NCI-H774 (cell line): ENCODE measurements at places on chromosomes 3 and 15.

- no peak for DNase-seq
Measured at GRCh38 chr3:107928084-107928445, 162.8 kb downstream of the CD47 start.

DNA sequence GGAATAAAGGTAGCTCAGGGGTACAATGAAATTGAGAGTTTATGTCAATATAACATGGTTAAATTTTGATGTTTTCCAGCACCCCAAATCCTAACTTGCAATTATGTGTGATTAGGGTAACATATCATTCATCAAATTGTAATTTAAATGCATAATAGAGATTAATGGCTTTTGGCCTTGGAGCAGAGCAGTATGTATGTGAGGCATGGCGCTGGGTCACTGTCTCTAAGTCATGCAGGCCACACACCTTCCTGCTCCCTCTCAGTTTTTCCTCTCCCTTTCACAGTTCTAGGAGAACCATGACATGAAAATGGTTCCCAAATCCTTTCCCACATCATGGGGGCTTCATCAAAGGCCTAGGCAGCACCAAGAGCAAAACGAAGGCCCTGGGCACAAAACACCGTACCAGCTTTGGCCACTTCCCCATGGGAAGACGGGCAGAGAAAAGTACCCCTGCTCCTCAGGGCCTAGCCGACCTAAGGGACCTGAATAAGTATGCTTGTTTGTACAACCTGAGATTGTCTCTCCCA is 3.9 kb upstream of the SRP14 start:
- DNase-seq, result no peak

- no peak for DNase-seq
Measured at GRCh38 chr15:90435652-90436337, 47.8 kb downstream of the IQGAP1 start.

GRCh38 chr3:132726341-132726823 is 4.2 kb upstream of the NPHP3 start:
- peak; percentile 33 for DNase-seq

- DNase-seq, result no peak
Measured at GRCh38 chr15:58019503-58020376, 45.8 kb downstream of the ALDH1A2 start.

DNA sequence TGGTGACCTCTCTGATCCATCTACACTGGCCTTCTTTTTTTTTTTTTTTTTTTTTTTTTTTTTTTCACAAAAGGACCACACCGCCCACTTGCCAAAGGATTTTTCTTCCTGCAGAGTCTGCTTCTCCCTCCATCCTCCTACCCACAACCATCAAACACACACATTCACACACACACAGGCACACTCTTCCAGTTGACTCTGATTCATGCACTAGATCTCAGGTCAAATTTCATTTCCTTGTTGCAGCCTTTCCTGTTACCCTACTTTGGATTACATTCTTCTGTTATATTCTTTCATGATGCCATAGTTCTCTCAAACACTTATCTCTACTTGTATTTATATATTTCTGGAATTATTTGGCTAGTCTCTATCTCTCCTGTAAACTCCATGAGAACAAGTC is 133.9 kb downstream of the STAC start:
- no peak for DNase-seq

- no peak for DNase-seq
Measured at GRCh38 chr3:125033135-125033534, 22.7 kb downstream of the HEG1 start.

DNA sequence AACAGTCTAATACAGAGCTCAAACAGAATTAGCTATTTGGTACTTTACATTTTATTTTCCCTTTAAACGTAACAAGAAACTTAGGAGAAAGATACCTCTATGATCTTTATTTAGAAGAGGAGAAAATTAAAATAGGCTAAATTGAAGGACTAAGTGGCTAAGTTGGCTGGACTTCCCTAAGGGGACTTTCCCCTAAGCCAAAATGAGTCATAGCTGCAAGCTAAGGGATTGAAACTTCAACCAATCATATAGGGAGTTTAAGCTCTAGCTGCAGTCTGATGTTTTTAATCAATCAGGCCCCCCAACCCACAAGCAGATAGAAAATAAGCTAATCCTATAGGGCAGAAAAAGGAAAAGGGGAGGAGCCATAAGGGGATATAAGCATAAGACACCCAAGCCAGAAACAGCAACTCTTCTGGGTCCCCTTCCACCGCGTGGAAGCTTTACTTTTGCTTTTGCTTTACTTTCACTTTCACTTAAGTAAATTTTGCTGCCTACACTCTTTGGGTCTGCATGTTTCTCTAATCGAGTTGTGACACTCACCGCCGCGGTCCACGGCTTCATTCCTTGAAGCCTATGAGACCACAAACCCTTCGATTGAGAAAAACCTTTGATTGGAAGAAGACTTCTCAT is 1108.5 kb upstream of the EPHA6 start:
- DNase-seq, result no peak

DNA sequence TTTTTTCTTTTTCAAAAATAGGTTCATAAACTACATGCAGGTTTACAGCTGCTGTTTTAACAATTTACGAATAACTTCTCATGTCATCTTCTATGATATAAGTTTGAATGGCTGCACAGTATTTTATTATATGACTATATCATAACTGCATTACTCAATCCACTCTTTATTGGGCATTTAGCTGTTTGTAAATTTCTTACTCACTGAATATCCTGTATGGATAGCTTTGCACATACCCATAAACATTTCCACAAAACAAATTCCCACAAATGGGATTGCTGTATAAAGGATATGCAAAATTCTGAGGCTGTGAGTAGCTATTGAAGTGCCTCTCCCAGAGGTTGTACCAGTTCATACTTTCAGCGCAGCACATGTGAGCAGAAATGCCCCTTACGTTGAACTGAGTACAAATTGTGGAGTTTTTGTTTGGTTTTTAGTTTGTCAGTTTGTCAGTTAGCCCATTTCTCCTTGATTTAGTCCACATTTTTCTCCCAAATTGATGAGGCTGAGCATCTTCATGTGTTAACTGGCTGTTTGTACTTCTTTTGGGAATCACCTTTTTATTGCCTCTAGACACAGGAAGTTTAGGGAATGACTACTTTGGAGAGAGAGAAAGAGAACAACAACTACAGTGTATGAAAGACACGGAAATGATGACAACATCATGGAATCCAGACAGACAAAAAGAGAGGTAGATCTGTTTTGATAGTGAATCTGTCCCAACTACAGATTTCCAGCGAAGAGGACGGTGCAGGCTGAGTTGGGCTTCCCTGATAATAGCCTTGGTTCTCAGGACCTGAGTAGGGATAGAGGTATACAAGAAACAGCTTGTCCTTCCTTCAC is 24.8 kb downstream of the TTC23 start:
- no peak for DNase-seq

- no peak for DNase-seq
Measured at GRCh38 chr15:64233299-64233698, 70.5 kb upstream of the PPIB start.

DNA sequence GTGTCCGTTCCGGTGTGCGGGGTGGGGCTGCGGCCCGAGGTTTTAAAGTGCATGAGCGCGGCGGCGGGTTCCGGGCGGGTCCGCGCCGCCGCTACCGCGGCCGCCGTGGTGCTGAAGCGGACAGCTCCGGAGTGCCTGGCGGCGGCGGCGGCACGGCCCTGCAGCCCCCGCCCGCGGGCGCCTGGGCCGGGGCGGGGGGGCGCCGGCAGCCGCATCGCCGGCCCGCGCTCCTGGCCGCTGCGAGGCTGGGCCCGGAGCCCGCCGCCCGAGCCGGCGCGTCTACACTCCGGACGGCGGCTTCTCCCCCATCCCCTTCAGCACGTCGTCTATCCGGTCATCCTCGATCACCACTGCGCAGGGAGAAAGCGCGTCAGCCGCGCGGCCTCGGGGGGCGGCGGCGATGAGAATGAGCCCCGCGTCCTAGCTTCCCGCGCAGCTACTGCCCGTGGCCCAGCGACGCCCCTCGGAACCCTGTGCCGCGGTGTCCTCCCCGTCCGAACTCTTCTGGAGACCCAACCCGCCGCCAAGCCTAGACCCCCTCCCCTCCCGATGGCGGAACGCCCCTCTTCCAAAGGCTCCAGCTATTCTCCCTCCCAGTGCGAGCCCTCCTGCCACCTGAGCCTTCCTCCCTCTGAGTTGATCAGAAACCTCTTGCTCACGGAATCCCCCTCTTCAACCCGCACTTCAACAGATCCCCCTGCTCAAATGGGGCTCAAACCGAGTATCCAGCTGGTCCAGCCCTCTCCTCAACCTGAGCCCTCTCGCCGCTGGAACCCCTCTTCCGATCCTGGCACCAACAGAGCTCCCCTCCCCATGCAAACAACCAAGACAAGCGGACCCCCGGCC is 1.3 kb downstream of the CAMK2N2 start:
- peak; percentile 34 for DNase-seq

DNA sequence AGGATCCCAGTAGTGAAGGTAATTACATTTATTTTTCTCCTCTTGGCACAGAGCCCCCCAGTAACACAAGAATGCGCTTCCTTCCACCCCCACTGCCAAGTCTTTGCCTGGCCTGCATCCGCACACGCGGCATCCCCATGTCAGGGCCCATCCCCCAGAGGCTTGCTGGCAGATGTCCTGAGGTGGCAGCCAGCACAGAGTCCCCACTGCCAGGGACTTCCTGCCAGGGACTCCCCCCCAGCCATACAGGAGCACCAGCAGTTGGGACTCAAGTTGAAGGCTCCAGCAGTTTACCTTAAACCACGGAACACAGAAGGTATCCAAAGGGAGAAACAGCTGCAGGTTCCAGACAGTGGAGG is 41.0 kb downstream of the MEGF11 start:
- DNase-seq, result no peak

- DNase-seq, result no peak
Measured at GRCh38 chr15:39497016-39497758, 83.7 kb upstream of the THBS1 start.

DNA sequence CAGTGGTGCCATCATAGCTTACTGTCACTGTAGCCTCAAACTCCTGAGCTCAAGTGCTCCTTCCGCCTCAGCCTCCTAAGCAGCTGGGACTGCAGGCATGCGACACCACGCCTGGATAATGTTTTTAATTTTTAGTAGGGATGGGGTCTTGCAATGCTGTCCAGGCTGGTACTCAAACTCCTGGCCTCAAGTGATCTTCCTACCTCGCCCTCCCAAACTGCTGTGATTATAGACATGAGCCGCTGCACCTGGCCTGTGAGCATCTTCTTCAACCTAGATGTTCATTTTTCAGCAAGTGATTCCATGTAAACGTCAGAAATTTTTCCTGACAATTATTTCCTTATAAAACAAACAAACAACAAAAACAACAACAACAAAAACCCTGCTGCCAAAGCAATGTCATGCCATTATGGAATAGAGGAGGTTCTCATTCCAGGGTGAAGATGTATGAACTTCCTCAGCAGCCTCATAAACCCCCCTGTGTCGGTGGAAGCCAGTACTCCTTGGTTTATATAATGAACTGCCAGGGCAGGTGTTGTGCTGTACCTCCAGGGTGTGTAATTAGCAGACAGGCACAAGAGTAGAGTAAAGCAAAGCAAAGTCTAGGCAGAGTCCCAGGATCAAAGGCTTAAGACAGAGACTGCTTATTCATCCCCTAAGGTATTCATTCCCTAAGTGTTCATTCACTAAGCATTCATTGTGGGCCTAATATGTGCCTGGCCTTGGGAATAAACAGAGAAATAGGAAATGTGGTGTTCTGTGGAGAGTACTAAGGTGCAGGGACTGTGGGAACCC is 44.6 kb downstream of the NR2C2 start:
- DNase-seq, result no peak

GRCh38 chr15:61383421-61383820 is 154.3 kb upstream of the RORA start:
- DNase-seq, result no peak

DNA sequence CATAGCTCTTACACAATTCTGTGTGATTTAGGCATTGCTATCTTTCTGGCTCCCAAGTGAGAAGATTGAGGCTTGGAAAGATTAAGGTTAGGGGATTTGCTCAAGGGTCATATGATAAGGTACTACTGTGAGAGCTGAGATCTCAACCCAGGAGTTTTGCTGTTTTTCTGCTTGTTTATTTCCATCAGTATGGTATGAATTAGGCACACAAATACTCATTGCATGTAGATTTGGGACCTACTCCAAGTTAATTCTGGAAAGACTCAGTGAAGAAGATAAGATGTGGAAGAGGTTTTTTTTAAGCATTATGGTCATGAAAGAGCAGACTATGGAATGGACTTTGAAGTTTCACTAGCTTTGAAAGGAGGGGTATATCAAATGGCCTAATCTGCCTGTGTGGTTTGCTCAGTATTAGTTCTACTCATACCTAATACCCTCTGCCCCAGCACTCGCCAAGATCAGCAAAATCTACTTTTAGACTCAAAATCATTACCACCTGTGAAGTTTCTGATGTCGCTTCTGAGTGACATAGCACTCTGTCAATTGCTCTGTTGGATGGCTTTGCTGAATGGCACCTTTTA is 12.5 kb downstream of the MBNL1 start:
- DNase-seq, result no peak

- no peak for DNase-seq
Measured at GRCh38 chr15:45871121-45871855, 236.5 kb downstream of the SQOR start.

GRCh38 chr3:194141415-194142155 is 5.6 kb downstream of the HES1 start:
- peak; percentile 93 for DNase-seq

- DNase-seq, result no peak
Measured at GRCh38 chr3:36993326-36994283, at the start of gene MLH1. Gene MLH1 (plus strand): TSS chr3:36993518. CDS start chr3:36993548, 30 bp downstream.

- no peak for DNase-seq
Measured at GRCh38 chr3:34782871-34783270, 856.5 kb upstream of the ARPP21 start.

DNA sequence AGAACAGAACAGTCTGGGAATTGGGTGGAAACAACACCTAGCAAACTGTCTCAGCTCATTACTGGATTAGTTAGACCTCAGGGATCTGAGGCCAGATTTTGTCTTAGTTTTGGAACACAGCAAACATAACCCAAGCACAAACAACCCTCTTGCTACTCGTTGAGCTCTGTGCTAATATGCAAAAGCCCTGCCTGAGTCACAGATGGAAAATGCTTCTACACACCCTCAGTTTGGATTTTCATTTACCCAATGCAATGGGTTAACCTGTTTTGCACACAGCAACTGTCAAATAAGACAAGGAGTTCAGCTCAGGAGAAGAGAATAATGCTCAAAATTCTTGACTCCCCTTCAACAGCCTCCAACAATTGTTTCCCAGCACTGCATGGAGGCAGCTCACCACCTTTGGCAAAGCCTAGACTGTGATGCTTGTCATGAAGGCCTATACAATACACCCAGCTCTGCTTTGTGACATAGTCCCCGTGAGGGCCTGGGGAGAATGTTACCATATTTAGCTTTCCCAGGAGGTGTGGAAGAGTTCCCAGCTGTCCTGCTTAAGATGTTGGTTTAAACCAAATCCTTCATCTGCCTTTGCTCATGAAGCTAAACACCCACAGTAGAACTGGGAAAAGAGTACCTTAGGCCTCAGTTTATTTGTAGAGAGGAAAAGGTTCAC is 68.9 kb upstream of the MNS1 start:
- DNase-seq, result no peak

GRCh38 chr3:172101107-172101506 is 61.7 kb downstream of the FNDC3B start:
- DNase-seq, result peak; percentile 24

DNA sequence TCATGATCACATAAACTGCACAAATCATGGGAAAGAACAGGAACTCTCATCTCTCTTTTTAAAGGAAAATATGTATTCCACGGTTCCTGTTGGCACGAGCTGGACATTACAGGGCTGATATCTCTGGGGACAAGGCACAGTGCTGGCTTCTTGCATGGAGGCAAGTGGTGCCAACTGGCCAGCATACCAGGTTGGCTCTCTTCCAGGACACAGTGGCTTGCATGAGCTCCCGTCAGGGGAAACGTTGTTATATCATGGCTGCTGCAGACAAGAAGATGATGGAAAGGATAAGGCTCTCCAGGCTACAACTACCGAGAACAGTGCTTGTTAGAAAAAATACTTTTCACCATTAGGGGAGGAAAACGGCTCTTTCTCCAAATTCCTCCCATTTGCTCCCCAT is 283.9 kb downstream of the RORA start:
- DNase-seq, result no peak
